Stimulated activated CD4-positive, alpha-beta T cell treated with anti-CD3 and anti-CD28 coated beads, Interleukin-1b, Interleukin-23, amount 100 ng/mL, for 48 hours (primary cell): ENCODE measurements at places on chromosomes 3 and 15.

GRCh38 chr3:101850246-101851051 lies 1.1 kb downstream of the NFKBIZ start:
- DNase-seq = peak; percentile 57

- DNase-seq = no peak
Measured at GRCh38 chr15:35626571-35627318, 80.8 kb upstream of the DPH6 start.

GRCh38 chr15:80970018-80970657 lies 19.5 kb downstream of the MESD start:
- peak; percentile 48 for DNase-seq

DNA sequence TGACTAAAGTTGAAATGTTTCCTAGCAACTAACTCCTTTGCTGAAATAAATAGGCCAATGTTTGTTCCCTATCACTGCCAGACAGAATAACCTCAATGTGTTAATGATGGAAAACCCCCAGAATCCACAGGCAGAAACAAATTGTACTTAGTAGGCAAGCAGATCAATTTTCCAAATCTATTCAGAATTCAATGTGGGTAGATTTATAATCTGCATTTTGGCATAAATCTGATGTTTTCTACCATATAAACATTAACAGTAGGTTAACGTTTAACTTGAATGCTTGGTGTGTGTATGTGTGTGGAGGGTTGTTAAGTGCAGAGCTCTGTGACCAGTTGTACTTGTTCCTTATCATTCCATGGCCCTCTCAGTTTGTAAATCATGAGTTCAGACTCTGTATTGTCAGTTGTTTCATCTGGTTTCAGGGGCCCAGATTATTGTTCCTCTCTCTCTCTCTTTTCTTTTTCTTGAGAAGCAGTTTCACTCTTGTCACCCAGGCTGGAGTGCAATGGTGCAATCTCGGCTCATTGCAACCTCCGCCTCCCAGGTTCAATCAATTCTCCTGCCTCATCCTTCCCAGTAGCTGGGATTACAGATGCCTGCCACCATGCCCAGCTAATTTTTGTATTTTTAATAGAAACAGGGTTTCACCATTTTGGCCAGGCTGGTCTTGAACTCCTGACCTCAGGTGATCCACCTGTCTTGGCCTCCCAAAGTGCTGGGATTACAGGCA lies 32.8 kb downstream of the PLSCR1 start:
- no peak for DNase-seq

DNA sequence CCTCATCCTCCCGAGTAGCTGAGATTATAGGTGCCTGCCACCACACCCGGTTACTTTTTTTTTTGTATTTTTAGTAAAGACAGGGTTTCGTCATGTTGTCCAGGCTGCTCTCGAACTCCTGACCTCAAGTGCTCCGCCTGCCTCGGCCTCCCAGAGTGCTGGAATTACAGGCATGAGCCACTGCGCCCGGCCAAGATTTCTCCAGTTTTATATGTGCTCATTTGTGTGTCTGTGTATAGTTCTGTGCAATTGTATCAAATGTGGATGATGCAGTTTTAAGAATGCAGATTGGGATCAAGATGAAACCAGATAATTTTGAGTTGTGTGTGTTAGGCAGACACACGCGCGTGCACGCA lies 68.3 kb downstream of the SLCO3A1 start:
- DNase-seq = no peak

DNA sequence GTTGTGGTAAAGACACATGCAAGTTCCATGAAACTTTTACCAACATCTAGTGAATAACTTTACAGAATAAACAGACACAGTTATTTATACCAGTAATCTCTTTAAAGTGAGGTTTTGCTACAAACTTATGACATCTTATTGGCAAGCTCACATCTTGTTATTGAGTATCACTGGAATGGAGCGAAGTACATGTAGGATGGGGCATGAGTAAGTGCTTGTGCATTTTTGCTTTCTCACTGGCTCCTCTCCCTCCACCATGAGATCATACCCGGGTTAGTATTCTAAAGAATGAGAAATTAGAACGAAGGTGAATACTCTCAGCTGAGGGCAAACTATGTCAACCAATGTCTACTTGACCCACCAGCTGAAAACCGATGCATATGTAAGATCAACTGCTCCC lies 193.3 kb upstream of the ZNF717 start:
- DNase-seq = no peak
